ENCODE measurements at places on chromosomes 16 and 17.

DNA sequence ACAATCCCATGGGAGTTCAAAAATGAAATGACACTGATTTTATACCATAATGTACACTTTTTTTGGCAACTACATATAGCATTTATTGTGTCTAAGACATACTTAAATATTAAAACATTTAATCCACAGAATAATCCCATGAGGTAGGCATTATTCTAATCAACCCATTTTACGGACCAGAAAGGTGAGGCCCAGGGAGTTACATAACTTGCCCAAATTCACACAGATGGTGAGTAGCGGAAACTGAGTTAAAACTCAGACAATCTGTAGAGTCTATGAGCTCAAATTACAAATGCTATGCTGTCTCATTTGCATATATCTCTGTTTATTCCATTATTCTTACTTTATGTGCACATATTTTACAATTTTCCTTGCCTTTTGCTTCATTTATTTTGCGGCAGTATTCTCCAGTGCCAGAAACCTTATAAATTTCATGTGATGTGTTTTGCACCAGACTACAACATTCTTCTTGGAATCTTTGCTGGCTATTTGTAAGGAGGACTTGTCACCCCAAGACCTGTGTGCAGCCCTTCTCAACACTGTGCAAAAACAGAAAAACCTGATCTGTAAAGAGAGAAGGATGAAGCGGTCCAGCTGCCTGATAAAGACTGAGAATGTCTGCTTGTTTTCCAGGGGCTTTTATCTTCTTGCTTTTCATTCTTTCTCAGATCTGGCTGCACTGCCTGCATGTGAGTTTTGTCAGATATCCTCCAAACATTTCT is 2.3 kb upstream of the ABCA9 start:
- DNase-seq = no peak

DNA sequence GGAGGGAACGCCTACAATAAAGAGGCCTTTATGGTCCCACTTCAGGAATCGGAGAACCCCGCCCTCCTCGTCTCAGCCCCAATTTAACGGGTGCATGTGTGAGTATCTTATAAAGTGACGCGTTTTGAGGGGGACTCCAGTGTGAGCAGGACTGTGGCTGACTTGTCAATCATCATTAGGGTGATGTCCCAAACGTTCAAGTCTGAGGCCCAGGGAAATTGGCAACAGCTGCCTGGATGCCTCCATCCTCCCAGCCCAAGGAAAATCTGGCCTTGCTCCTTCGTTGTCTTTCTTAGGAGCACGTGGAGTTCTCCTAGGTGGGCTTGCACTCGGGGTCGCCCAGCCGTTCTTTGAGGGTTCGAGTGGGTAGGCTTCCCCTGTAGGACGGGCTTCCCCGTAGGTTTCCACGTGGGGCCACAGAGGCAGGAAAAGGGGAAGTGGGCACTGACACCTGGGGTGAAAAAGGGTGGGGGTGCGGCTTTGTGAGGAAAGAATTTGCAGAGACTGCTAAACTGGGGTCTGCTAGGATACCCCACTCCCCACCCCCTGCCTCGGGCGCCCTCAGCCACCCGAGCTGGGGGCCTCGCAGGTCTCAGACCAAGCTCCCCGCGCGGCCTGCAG is 561 bp upstream of the HERPUD1 start:
- DNase-seq = no peak

DNA sequence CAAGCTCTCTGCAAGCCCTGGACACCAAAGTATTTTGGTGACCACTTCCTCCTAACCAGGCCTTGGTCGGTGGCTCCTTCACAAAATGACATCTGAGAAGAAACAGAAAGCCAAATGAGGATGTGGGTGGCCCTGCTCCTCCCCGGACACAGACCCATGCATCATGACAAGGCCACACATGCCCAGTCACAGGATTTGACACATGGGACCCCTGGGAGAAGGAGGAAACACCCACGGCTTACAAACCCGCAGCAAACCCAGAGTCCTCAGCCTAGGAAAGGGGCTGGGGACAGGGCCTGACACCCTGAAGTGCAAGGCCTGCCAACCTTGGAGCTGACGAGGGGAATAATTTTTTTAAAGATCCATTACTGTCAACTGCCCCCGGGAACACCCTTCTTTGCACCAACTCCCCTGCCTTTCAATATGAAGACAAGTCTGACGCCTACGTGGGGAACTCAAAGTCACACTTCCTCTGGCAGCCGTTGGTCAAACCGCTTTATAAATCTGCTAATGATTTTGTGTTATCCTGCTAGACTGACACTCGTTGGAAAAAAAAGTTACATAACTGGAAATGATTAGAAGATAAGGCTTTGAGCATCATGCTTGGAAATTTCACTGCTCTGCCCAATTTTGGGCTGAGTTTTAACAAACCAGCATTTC is 41.3 kb downstream of the GAS7 start:
- DNase-seq = no peak

GRCh38 chr16:20122011-20122410 is 48.3 kb upstream of the GPR139 start:
- no peak for DNase-seq

GRCh38 chr17:79549141-79549915 is 61.5 kb downstream of the RBFOX3 start:
- DNase-seq = no peak

DNA sequence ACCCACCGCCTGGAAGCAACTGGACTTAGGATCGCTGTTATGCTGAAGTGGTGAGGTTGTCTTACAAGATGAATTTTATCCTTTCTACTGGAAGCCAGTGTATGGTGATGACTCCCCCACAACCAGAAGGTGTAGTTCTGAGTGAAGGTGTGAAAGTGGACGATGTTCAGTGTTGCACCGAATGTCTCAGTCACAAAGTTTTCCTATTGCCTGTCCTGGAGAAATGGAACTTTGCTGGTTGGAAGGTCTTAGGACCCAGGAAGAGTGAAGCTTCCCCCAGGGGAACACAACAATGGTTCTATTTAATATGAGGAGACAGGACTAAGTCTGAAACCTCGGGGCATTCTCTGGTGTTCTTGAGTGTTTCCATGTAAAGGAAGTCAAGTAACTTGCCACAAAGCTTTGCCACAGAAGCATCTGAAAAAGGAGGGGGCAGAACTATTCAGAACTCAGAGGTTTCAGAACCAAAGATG is 44.2 kb downstream of the USP22 start:
- no peak for DNase-seq

- no peak for DNase-seq
These were observed 28.2 kb downstream of the USP31 start for GRCh38 chr16:23121024-23121423.

- peak; percentile 49 for DNase-seq
These were observed 141.0 kb upstream of the CIBAR2 start for GRCh38 chr16:85253084-85253941.

DNA sequence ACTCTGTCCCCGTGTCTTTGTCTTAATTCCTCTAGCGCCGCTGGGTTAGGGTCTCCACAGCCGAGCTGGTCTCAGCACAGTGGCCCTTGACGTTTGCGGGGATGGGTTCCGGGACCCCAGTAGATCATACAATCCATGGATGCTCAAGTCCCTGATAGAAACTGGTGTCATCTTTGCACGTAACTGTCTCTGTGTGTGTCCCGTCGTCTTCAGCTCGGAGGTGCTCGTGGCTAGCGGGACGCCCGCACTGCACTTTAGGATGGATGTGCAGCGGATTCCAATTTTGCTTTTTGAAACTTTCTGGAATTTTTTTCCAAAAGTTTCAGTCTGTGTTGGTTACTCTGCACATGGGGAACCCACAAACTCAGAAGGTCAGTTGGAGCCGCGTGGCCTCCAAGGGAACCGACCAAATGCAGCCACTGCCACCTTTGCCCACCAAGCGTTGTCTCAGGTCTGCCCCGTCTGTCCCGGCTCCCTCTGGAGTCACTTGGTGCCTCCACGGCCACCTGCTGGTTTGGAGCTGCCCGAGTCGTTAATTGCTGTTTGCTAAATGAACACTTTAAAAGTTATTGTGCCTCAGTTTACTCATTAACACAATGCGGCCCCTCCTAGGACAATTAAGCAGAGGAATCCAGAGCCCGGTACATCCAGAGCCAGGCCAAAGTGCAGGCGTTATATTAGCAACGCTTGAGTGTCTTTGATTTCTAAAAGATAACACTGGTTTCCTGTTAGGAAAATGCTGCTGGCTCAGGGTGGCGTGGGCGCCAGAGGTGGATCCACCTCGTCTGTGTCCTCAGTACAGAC is 5.3 kb upstream of the DPEP1 start:
- DNase-seq = no peak

Measured in activated CD4-positive, alpha-beta T cell treated with anti-CD3 and anti-CD28 coated beads for 4 hours (primary cell).